Stimulated activated CD4-positive, alpha-beta T cell treated with anti-CD3 and anti-CD28 coated beads, Interleukin-4, amount 100 ng/mL, for 24 hours (primary cell): ENCODE measurements at places on chromosomes 5 and 9.
A peak's percentile ranks its signal among the peaks of the same experiment; 100 is the strongest.

GRCh38 chr5:128965638-128966302, 482 bp downstream of the SLC27A6 start:
- no peak for DNase-seq

GRCh38 chr5:113450462-113450861, 15.7 kb upstream of the TSSK1B start:
- DNase-seq, result no peak

GRCh38 chr9:20788526-20789451, 104.7 kb downstream of the FOCAD start:
- no peak for DNase-seq

DNA sequence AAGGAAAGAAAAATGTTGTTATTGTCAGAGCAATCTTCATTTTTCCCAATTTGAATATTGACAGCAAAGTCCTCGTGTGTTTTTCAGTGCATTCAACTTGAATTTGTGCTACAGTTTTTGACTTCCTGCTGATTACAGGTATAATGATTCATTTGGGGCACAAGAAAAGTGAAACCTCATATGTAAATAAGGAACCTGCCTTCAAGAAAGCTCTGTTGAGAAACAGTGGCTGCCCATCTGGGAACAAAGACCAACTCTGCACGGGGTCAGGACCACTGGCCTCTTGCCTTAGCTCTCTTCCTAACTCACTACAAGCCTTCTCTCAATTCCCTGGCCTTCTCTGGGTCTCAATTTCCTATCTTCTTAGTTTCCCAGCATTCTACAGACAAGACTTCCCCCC, 21.0 kb downstream of the TIMD4 start:
- no peak for DNase-seq

- DNase-seq, result peak; percentile 63
Observed at GRCh38 chr9:130128733-130129431, 43.3 kb upstream of the NCS1 start.

DNA sequence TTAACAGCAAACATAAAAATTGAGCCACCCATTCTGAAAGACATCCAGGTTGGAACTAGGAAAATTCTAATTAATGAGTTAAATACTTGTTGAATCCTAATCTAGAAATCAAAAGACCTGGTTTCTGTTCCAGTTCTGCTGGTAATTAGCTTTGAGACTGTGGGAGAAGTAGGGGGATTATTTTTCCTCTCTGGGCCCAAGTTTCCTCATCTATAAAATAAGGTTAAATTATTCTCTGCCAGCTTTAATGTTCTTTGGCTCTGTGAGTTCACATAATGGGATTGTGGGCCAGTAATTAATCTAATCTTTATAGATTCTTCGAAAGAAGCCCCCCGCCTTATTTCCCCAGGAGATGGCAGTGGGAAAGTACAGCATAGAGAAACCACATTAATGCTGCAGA, 104.6 kb downstream of the ENC1 start:
- DNase-seq, result no peak

DNA sequence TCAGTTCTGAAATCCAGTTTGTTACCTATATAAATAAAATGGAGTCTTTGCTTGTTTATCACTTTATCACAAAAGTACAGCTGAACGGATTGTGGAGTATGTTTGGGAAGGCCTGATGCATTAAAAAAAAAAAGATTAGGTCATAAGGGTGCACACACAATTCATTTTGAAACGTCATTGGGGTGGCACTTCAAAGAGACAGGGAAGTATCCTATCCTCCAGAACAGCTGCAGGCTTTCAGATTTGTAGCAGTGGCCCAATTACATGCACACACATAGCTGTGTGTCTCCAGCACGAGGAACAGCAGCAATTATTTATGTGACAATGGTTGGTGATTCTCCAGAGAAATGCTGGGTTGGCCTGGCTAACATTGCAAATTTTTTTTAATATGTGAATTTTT, 46.8 kb upstream of the FER start:
- no peak for DNase-seq

- no peak for DNase-seq
Observed at GRCh38 chr5:88235346-88235745, 33.3 kb downstream of the TMEM161B start.

DNA sequence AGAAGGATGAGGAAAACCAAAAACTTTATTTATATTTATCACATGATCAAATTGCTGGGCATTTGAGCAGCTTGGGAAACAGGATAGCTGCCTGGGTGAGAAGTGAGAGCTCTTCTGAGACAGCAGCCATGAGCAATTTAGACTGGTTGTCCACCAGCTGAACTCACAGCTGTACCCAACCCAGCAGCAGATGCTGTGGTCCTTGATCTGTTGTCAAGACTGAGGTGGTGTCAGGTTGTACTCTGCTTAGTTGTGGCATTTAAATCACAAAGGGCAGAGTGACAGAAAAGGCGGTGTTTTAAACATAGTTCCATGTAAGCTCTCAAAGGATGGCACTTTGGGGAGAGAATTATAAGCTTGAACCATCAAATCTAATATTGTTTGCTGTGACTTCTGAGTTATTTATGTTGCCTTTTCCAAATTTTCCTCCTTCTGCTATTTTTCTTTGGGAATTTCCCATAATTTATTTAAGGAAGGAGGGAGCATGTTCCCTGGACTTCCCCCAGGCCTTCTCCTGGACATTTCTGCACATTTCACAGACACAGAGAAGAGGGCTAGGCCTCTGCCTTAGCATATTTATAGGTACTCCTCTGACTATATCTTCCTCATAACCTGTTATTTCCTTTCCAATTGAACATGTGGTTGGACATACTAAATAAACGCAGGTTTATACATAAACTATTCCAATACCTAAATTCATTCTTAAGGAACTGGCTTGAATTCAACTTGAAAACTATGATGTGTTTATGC, 117.7 kb upstream of the FER start:
- DNase-seq, result no peak

GRCh38 chr5:33936004-33936380, 194 bp upstream of the RXFP3 start:
- peak; percentile 29 for DNase-seq

DNA sequence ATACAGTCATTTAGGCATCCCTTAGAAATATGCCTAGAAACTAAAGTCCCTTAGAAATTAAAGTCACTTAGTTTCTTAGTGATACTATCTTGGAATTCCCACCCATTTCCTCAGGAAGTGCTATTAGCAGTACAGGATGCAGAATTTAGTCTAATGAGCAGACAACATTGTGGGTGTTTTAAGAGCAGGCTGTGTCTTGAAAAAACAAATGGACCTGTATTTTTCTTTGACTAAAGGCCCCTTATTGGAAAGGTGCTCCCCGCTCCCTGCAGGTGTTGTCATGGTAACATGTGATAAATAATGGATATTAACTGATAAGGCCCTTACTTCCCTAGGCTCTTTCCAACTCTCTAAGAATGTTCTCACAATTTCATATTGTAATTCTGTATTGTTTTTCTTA, 38.8 kb upstream of the STARD4 start:
- no peak for DNase-seq

GRCh38 chr5:96377597-96377996, 55.5 kb downstream of the PCSK1 start:
- DNase-seq, result no peak

- DNase-seq, result no peak
Observed at GRCh38 chr5:53819482-53819881, 259.0 kb downstream of the NDUFS4 start.

DNA sequence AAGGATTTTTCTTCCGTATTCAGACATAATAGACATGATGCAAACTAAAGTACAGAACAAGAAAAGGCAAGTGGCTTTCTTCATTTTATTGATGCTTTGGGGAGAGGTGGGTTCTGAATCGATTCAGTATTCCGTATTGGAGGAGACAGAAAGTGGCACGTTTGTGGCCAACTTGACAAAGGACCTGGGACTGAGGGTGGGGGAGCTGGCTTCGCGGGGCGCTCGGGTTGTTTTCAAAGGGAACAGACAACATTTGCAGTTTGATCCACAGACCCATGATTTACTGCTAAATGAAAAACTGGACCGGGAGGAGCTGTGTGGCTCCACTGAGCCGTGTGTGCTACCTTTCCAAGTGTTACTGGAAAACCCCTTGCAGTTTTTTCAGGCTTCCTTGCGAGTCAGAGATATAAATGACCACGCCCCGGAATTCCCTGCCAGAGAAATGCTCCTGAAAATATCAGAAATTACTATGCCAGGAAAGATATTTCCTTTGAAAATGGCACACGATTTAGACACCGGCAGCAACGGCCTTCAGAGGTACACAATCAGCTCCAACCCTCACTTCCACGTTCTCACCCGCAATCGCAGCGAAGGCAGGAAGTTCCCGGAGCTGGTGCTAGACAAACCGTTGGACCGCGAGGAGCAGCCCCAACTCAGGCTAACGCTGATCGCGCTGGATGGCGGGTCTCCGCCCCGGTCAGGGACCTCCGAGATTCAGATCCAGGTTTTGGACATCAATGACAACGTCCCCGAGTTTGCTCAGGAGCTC, 551 bp downstream of the PCDHB6 start:
- no peak for DNase-seq

GRCh38 chr5:137315109-137315508, 184.0 kb downstream of the SPOCK1 start:
- DNase-seq, result no peak

DNA sequence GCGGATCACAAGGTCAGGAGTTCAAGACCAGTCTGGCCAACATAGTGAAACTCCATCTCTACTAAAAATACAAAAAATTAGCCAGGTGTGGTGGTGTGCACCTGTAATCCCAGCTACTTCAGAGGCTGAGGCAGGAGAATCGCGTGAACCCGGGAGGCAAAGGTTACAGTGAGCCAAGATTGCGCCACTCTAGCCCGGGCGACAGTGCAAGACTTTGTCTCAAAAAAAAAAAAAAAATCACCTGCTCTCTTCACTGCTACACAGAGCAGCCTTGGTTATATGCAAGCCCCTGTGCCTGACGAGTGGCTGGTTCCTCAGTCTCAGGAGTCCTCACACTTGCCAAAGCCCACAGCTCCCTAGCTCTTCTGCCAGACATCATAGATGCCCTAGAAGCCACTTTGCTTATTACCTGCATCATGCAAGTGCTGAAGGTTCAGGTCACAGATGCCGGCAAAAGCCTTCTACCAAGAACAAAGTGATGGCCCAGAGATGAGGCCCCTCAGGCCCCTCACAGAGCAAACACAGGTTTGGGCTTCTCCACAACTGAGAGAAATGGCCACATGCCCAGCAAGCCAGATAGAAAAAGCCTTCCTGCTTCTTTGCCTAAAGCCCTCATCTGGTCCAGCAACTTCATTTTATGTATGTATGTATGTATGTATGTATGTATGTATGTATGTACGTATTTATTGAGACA, 176.4 kb downstream of the AUH start:
- no peak for DNase-seq

DNA sequence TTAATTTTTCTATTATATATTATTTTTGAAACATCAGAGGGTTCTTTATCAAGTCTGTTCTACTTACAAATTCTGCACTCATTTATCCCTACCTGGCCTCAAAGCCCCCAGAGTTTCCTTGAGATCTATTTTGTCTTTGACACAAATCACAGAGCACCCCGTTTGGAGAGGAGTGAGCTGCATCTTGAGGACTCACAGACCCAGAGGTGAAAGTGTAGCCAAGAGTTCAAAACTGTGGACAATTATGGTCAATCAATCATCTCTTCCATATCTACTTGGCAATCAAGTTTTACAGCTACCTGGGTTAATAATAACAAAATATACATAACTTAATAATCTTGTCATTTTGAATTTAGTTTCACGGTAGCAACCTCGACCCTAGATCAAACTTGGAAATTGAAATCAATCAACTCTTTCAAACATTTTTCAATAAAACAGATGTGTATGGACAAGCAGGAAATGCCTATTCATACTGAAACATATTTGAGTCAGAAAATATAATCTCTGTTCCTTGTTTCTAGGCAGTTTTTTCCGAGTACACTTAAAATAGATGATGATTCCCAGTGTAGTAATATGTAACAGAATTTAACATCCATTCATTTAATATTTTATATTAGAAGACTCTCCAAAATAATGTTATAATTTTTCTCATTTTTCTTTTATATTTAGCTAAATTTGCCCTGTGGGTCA, 13.7 kb upstream of the SYK start:
- DNase-seq, result no peak

DNA sequence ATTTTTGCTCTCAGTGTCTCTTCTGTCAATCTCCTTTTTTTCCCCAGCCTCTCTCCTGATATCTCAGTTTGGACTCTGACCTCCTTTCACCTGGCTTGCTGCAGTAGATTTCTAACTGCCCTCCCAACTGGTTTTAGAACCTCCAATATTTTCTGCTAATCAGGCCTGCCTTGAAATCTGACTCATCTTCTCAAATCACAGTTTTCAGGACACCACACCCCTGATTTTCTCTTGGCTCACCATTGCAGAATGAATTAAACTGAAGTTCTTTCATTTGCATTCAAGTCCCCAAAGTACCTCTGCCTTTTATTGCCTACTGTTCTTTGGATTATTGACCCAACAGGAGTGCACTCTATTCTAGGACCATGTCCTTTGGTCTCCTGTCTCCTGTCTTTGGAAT, 310.4 kb upstream of the TRPC7 start:
- DNase-seq, result no peak

DNA sequence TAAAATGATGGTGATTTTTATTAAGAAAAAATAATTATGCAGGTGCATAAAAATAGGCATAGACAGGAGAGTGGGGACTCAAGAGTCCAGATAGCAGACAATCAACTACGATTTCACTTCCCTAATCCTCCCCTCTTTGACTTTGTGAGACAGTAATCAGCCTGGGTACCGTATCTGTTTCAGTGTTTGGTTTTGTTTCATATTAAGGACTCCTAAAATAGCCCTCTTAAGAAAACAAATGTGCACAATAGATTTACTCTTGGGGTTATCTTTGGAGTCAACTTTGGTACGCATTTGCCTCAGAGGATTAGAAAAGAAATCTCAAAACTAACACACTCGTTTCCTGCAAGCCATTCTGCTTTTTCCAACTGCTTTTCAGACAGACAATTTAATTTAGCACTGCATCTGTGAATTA, 96.3 kb downstream of the ZNF608 start:
- DNase-seq, result no peak

GRCh38 chr5:50963971-50964745, 297.7 kb downstream of the PARP8 start:
- no peak for DNase-seq

DNA sequence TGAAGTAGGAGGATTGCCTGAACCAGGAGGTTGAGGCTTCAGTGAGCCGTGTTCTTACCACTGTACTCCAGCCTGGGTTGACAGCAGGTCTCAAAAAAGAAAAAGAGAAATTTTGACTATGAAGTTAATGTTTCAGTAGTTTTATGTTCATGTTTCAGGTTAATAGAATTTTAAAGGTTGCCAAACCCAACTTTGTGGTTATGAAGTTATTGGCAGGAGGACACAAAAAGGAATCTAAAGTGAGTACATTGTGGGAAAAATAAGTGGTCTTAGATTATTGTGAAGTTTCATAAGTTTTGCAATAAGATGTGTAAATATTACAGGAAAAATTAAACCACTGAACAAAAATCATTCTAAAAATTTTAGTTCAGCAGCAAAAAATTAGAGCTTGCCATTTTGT, 78.6 kb downstream of the GOLM1 start:
- DNase-seq, result no peak

- DNase-seq, result no peak
Observed at GRCh38 chr5:139861021-139861888, 65.6 kb downstream of the PSD2 start.

- no peak for DNase-seq
Observed at GRCh38 chr5:103620851-103621547, 58.4 kb upstream of the NUDT12 start.
